ENCODE measurements at places on chromosomes 7 and 10.
A peak's percentile ranks its signal among the peaks of the same experiment; 100 is the strongest.

GRCh38 chr7:80643336-80643915, 5.0 kb downstream of the CD36 start:
- no peak for DNase-seq

- DNase-seq: no peak
These were observed 1.5 kb downstream of the CALHM1 start for GRCh38 chr10:103457176-103457712.

DNA sequence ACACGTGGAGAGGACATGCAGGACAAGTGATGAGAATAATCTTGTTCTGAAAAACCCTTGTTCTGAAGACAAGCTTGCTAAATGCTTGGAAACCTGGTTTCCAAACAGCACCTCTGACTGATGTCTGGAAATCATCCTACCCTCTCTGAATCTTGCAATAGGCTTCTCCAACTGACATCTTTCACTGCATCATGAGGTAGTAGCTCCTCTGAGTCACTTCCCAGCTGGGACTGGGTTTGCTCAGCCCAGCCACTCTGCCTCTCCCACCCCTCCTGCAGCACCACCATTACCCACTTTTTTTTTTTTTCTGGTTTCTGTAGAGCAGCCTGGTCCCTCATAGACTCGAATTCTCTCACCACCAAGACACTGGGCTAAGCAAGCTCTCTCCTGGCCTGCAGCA, 919.8 kb downstream of the GRID1 start:
- no peak for DNase-seq

GRCh38 chr7:106947244-106947728, 82.2 kb downstream of the PIK3CG start:
- peak; percentile 69 for DNase-seq

Data from AG04450 (cell line).